ENCODE measurements at places on chromosomes 5 and 9.

- DNase-seq, result no peak
Measured at GRCh38 chr5:134824681-134825080, 21.1 kb upstream of the C5orf24 start.

GRCh38 chr9:87216036-87216435, 268.7 kb upstream of the GAS1 start:
- DNase-seq, result no peak

DNA sequence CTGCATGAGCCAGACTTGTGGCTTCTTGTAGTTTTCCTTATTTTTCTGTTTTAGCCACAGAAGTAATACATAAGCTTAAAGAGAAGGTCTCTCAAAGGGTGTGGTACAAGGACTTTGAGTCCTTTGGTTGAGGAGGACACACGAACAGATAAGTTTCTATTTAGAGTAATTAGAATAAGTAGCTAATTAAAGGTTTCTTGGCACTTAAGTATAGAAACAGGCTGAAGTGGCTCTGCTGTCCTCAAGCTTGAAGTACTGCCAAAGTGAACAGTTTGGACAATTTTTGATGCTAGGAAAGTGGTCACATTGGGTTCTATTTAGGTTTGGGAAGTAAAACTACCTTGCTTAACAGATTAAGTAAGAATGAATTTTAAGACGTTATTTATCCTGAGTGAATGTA, 278.3 kb upstream of the MPDZ start:
- no peak for DNase-seq

DNA sequence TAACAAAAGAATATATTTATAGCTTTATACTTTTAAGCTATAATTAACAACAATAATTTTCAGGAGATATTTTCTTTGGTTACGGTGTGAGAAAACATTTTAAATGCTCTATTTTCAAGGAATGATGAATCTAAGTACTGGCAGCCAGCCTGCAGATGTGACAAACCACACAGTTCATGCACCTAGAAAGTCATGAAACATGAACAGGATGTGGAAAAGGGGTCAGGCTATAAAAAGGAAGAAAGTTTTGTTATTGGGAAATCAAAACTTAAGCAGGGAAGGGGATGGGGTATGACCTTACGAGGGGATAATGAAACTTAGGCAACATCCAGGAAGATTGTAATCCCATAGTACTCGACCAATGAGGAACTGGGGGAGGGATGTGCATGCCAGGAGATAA, 508.7 kb upstream of the GRAMD2B start:
- no peak for DNase-seq

DNA sequence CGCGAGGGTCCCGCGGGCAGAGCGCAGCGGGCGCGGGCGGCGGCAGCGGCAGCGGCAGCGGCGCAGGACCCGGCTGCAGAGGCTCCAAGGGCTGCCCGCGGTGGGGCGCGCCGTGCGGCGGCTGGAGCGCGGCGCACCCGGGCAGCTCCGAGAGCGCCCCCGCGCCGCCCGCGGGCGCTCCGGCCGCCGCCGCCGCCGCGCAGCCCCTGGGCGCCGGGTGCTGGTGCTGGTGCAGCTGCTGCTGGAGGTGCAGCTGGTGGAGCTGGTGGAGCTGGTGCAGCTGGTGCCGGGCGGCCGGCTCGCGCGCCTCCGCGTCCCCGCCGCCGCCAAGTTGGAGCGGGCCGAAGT, 644 bp downstream of the IER5L start:
- DNase-seq, result no peak

DNA sequence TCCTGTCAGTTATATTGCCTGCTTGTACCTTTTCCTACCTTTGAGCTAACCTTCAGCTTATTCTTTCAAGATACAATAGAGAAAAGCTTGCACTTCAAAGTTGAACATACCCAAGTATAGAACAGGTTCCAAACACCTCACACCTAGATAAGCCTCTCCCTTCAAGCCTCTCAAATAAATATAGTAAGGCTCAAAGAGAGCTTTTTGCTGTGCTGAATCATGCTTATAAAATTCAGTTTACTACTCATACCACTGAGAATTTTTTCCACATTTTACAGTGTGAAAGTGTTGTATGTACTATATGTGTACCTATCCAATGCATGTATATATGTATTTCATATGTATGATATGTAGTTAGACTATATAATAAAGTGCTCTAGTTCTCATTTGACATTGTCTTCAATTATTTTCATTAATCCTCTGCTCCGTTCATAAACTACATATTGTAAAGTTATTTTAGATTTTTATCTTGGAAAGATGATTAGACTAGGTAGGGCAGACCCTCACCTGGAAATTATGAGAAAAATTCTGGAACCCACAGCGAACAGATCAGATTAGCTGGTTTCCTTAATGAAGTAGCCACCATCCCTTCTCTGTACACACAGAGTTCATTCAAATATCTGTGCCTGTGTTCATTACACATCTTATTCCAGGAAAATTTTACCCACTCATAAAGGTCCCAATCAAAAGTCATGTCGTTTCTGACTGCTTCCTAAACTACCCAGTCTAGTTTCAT, 149.2 kb upstream of the RGMB start:
- no peak for DNase-seq

DNA sequence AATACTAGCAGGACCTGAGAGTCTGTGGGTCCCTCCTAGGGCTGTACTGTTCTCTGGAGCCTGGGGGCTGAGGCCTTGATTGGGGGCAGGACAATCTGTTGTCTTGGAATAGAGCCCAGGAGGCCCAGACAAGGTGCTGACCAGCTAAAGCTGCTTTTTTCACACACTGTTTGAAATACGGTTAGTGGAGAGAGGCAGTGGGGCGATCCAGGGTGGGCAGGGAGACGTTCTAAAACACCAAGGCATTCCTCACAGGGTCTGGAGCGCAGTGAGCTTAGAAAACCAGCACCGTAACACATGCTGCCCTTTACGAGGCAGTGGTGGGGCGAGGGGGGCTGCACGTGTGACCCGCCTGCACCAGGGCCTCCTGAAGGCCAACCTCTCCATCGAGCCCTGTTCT, 55.1 kb downstream of the EHMT1 start:
- DNase-seq, result no peak

GRCh38 chr5:126462239-126463014, 39.2 kb downstream of the GRAMD2B start:
- DNase-seq, result no peak

- DNase-seq, result peak; percentile 47
Measured at GRCh38 chr5:28543473-28544098, 1505.2 kb upstream of the CDH9 start.

GRCh38 chr9:130159057-130159456, 13.1 kb upstream of the NCS1 start:
- no peak for DNase-seq

GRCh38 chr5:53820119-53820801, 259.8 kb downstream of the NDUFS4 start:
- no peak for DNase-seq

DNA sequence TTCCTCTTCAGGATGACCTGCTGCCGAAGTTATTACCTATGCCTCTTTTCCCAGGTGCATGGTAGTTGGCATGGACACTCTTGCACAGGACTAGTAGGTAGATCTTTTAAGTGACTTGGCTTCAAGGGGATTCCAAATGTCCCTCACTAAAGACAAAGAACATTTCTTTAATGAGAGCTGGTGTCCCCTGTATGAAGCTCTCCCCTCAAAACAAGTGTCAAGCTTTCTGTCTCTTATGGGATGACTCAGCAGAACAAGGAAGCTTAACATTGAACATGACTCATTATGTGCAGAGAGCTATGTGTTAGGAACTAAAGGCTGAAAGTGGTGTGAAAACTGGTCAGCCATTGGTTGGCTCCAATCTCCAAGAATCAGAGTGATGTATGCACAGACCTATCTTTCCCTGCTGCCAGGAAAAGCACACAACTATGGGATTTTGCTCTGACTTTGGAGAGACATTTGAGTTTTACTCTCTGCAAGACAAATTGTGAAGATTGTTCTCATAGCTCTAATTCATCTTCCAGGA, 120.5 kb downstream of the PRDM6 start:
- no peak for DNase-seq

DNA sequence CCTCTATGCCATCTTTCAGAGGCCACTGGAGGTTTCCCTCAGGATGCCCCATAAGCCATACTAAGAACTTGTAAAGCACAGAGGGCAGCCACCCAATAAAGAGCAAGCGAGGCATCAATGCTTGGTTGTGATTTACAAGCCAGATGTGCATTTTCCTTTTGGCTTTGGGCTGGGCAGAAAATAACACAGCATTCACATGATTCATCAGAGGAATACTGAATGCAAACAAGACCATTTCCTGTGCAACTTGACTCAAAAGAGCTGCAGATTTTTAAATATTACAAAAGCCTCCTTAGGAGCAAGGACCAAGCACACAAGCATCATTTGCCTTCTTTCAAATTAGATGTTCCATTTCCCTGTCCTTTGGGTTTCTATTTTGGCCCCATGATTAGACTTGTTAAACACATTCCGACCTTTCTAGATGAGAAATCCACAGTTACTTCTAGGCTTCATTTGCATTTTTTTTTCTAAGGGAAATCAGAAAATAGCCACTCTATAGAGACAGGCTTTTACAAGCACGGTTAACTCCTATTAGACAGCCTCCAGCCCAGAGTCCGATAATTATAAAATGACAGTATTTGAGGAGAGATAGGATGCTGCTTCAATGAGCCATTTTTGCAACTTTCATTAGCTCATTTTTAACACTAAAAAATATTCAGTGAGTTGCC, 207.8 kb downstream of the SEMA5A start:
- DNase-seq, result no peak

- no peak for DNase-seq
Measured at GRCh38 chr5:105448271-105448670, 1885.7 kb upstream of the NUDT12 start.

GRCh38 chr9:130368631-130369103, 76.1 kb upstream of the ASS1 start:
- DNase-seq, result no peak

GRCh38 chr9:86947146-86948073, at the start of gene GAS1:
GAS1 (minus strand) TSS chr9:86947506; CDS start chr9:86946779, 727 bp downstream.
- no peak for DNase-seq

DNA sequence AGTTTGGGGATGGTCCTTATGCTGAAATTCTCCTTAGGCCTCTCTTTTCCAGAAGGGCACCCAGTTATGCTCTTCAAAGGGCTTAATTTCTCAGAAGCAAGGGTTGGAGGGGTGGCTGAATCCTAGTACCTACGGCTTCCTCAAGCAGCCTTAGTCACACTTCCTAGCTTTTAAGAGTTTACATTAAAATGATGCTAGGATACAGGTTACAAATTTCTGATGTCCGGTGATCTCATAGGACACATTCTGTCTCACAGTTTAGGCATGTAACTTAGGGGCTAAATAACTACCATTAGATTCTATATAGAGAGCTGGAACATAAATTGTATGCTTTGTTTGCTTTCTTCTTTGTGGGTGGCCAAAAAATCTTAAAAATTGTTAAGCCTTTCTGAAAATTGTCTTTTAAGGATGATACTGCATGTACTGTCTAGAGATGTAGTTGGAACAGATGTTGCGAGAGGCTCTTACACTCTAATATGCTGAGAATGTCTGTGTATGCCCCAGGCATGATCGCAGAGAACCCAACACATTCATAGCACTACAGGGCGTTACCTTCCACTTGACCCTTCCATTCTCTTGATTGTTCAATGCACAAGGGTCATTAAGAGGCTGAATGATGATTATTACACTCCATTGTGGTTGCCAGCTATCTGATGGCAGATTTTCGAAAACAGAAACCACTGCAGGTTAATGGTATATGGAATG, 139.1 kb downstream of the TMEM38B start:
- no peak for DNase-seq

DNA sequence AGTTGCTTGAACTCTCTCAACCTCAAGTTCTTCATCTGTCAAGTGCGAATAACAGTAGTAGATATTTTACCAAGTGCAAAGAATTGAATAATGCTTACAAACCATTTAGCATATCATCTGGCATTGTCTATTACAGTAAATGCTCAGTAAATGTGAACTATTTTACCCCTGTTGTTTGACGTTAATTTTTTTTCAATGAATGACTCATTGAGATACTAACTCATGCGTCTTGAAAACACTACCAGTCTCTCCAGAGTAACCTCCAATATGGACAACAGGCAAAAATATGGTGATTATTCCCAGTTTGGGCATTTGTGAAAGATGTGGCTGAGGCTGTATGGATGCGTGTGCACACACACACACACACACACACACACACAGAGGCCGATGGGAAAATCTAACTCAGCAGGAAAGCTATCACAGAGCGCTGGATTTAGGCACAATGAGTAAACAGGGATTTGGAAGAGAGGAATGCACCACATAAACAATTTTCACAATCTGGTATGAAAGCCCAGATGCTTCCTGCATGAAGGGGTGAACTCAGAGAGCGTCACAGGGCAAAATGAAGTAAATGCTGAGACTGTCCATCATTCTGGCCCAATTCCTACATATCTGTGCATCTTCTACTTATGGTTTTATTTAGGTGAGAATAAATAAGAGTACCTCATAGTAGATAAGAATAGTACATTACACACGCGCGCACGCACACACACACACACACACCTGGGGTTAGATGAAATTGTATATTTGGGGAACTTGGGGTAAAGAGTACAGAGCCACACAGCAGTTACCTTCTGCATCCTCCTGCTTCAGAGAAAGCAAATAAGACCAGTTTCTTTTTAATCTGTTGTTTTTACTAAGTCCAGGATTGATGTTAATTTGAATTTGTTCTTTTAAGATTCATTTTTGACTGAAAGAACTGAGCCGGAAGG, 128.7 kb downstream of the PALM2AKAP2 start:
- DNase-seq, result no peak

DNA sequence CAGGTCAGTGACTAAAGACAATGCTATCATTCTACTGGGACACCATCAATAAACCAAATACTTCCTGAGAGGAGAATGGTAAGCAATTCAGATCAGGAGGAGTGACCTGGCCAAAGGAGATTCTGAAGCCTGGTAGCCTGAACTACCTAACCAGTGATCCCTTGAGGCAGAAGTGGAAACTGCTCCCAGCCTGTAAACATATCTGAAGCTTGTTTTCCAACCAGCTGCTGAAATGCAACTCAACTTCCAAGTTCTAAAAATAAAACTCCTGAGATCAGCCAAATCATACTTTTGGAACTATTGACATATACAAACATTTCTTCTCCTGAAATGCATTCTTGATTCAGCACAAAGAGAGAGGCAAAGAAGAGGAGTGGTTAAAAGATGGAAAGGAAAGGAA, 204.1 kb downstream of the EBF1 start:
- DNase-seq, result no peak

- DNase-seq, result no peak
Measured at GRCh38 chr5:1325870-1326531, 18.9 kb downstream of the CLPTM1L start.

- DNase-seq, result no peak
Measured at GRCh38 chr5:42404366-42404765, 18.9 kb upstream of the GHR start.

DNA sequence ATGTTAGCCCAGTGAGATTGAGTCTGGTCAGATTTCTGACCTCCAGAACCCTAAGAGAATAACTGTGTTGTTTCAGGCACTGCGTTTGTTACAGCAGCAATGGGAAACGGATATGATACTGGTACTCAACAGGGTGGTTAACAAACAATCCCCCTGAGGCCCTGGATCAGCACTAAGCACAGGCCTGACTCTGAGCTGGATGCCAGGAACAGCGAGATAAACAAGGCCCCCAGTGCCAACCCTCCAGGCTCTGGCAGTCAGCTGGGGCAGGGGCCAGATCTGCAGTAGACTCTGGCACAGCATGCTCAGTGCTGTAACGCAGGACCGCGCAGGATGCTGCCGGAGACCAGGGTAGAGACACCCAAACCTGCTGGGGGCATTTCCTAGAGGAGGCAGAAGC, 22.1 kb downstream of the CPLX2 start:
- DNase-seq, result no peak

- DNase-seq, result no peak
Measured at GRCh38 chr5:80503641-80504040, 15.7 kb downstream of the FAM151B start.

All from NCI-H510A treated with DMSO at 0.1 percent for 48 hours (cell line).